RWPE2 (cell line): ENCODE measurements at places on chromosomes 2 and 18.

DNA sequence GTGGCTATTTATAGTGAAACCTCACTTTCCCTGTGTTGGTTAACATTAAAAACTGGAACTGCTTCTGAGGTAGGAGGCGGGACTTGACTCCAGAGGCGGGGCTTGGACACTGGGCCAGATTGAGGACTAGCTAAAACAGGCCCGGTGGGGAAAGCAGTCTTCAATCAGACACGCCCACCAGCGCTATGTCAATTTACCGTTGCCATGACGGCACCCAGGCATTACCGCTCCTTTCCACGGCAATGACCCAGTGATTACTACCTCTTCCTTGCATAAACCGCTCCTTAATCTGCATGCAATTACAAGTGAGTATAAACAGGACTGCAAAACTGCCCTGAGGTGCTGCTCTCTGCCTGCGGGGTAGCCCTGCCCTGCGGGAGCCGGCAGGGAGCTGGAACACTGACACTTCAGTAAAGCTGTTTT is 35.3 kb downstream of the LRRFIP1 start:
- peak; percentile 89 for DNase-seq

GRCh38 chr2:86160156-86160952 is 34.9 kb downstream of the IMMT start:
- no peak for DNase-seq

DNA sequence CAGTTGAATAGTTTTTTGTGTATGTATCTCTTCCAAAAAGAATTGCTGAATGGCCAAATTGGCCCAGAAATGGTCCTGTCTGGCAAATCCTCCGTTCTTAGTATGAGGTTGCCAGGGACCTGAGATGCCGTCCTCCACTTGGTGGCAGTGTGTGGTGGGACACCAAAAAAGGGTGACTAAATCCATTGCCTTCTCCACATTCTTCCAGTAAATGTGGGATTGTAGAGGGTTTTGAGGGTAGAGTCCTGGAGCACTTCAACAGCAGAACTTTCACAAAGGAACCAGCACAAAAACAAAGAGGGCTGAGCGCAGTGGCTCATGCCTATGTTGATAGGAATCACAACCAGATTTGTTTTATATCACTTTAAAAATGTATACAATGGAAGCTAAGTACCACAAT is 199.9 kb downstream of the BCL2 start:
- DNase-seq, result no peak

DNA sequence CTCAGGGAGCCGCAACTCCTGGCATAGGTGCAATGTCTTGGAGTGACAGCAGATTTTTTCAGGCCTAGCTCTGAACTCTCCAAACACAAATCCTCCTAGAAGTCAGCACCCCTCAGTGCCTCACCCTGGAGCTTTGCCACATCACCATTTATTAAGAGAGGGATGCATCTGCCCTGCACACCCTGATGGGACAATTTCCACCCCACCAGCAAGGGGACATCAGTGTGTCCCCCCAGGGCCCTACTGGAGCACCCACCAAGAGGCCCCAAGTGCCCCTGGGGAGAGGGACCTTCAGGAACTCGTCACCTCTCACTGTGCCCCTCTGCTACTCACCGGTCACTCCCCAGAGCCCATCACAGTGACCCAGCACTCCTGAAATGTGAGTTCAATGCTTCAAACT is 144.7 kb downstream of the NDUFA10 start:
- no peak for DNase-seq

DNA sequence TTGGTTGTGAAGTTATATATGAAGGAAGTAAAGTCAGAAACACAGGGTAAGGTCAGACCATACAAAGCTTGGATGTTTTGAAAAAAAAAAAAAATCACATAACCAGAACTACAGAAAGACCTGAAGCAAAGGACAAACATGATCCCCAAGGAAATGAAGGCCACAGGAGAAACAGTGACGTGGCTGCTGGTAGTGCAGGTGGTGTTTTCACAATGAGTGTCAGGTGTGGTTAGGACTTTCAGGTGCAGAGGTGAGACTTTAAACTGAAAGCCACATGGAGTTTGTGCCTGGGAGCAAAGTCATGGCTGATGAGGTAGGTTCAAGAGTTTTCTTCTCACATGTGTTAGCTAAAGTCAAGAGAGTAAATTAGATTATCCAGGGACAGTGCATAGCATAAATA is 270.7 kb downstream of the PIEZO2 start:
- no peak for DNase-seq

DNA sequence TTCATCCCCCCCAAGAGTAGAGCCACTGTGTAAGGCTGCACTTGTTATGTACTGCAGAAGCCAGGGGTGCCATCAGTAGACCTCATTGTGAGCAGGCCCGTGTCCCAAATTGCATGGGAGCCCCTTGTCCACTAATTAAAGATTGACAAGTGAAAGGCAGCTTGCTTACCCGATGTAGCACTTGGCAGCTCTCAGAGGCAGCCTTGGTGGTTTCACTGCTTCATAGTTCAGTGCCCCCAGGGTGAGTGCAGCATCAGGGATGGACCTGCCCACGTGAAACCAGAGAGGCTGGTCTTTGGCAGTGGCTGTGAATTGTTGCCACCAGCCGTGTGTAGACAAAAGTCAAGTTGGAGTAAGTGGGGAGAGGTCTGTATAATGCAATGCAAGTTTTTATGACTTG is 13.3 kb downstream of the TUBB6 start:
- no peak for DNase-seq

DNA sequence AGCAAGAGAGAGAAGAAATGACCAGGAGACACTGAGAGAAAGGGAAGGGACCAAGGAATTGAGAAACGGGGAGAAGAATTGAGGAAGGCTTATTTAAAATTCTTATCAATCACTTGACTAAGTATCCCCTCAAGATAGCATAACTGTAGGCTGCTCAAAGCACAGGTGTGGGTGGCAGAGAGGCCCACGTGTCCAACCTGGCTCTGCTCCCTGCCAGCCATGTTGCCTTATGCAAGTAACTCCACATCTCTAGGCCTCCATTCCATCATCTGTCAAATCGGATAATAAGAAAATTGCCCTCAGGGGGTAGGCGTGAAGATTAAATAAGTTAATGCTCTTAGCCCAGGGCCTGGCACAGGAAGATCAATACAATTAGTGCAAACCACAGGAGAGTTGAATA is 7.4 kb upstream of the NPAS2 start:
- DNase-seq, result no peak

DNA sequence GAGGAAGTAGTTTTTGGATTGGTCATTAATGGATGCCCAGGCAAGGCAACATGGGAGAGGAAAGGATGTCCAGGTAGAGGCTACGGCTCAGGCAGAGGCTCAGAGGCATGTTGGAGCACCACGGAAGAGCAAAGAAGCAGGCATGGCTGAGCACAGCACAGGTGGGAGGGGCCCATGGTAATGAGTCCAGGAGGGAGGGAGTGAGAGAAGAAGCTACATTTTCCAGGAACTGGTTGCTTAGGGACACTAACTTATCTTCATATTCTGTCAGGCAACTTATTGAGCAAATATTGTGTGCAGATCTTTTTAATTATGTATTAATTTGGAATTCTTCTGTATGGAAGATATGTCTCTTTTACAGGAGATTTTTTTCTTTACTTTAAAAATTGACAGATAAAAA is 42.2 kb downstream of the ARHGEF4 start:
- no peak for DNase-seq

- no peak for DNase-seq
These were observed 64.5 kb downstream of the ARHGAP28 start for GRCh38 chr18:6793986-6794385.

GRCh38 chr2:181778621-181779201 is 98.4 kb upstream of the NEUROD1 start:
- no peak for DNase-seq

GRCh38 chr2:65361623-65362022 is 70.8 kb downstream of the SPRED2 start:
- no peak for DNase-seq

GRCh38 chr2:151260573-151261230 is 961 bp downstream of the RBM43 start:
- DNase-seq, result no peak

- DNase-seq, result no peak
These were observed 235.5 kb downstream of the MYT1L start for GRCh38 chr2:2095360-2096093.
